ENCODE measurements at places on chromosomes 16 and 17. TPM values are rescaled to one million over a fixed set of nuclear protein-coding genes. Genes with fewer than 3 reads are reported as not detected.

- H3K27me3 ChIP-seq = no peaks in the 10 kb centered on the region
- no peak for DNase-seq
- no peak overlapping the region for H3K4me3 ChIP-seq
- H3K36me3 ChIP-seq = peaks cover 27% of the 10 kb centered on the region
Measured at GRCh38 chr17:75060434-75061054, 13.5 kb downstream of the KCTD2 start.

DNA sequence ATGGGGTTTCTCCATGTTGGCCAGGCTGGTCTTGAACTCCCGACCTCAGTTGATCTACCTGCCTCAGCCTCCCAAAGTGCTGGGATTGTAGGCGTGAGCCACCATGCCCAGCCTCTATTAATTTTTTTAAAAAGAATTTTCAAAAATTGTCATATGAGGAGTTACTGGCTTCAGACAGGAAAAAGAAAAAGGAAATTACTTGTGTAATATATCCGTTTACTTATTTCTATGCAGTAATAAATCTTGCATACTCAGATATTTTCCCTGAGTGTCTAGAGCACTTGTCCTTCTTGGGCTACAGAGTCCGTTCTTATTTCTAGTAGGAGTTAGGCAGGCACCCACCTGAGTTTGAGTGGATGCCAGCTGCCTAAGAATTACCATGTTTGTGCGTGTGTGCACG, 85.8 kb downstream of the VMP1 start:
- H3K27me3 ChIP-seq = no peaks in the 10 kb centered on the region
- H3K36me3 ChIP-seq = no peaks in the 10 kb centered on the region
- no peak overlapping the region for H3K27ac ChIP-seq
- H3K4me1 ChIP-seq = peaks cover 44% of the 10 kb centered on the region
- no peak overlapping the region for H3K4me3 ChIP-seq
- DNase-seq = no peak

- H3K36me3 ChIP-seq = no peaks in the 10 kb centered on the region
- no peaks in the 10 kb centered on the region for H3K27me3 ChIP-seq
- DNase-seq = no peak
- no peak overlapping the region for H3K27ac ChIP-seq
- H3K4me3 ChIP-seq = no peak overlapping the region
Measured at GRCh38 chr16:58411736-58412614, 19.7 kb downstream of the GINS3 start.

NEUROD2 gene
- total RNA-seq = not detected

DNA sequence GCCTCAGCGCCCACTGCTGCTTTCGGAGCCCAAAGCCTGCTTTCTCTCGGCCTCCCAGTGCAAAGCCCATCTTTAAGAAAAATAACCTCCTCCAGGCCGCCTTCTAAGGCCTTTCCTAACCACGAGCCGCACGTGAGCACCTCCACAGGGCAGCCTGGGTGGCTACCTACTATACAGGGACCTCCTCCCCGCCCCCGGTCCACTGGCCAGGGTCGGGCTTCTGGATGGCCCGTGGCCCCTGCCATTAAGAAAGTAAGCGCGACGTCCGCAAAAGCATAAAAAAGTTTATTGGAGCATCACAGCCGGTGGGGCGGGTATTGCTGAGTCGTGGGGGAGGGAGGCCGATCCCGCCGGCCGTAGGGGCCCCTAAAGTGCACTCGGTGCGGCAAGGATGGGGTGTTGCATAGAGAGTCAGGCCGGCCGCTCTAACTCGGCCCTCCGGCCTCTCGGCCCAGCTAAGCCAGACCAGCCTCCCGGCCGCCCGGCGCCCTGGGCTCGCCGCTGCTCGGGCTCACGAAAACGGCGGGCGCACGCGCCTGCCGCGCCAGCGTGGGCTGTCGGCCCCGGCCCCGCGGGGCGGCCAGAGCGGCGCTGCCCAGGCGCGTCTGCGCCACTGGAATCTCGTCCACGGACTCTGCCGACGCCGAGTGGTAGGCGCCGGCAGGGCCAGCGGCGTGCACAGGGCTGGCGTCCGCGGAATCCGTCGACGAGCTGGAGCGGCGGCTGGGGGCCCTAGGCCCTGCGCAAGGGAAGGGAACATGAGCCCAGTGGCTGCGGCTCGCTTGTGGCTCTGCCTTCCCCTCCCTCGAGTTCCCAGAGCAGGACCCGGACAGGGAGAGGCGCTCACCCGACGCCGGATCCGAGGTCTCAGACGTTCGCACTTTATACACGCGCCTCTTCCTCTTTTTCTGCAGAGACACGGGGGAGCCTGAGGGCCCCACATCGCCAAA, 1.1 kb upstream of the TPPP3 start:
- H3K4me1 ChIP-seq = peaks cover 44% of the 10 kb centered on the region
- no peak overlapping the region for H3K27ac ChIP-seq
- no peak for DNase-seq
- H3K4me3 ChIP-seq = no peak overlapping the region
- no peaks in the 10 kb centered on the region for H3K36me3 ChIP-seq
